Common myeloid progenitor, CD34-positive (primary cell): ENCODE measurements at places on chromosomes 5 and 9.

- peak; percentile 47 for DNase-seq
Observed at GRCh38 chr9:127979333-127980059, 1.3 kb downstream of the EEIG1 start.

DNA sequence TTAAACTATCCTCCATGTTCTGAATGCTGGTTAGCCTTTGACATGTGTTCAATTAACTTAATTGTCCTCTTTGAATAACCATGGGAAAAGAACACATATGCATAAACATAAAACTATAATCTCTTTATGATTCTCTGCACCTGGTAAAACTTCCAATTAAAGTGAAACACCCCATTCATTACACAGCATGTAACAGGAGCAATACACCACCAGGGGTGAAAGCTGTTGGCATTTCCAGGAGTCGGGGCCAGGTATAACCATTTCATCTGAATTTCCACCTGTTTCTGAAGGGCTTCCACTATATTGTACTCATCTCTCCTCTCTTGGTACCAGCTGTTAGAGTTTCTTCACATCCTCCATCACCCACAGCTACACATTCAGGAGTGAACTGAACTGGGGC, 303.8 kb downstream of the EDIL3 start:
- no peak for DNase-seq

- no peak for DNase-seq
Observed at GRCh38 chr5:122130152-122130551, 806 bp downstream of the ZNF474 start.

DNA sequence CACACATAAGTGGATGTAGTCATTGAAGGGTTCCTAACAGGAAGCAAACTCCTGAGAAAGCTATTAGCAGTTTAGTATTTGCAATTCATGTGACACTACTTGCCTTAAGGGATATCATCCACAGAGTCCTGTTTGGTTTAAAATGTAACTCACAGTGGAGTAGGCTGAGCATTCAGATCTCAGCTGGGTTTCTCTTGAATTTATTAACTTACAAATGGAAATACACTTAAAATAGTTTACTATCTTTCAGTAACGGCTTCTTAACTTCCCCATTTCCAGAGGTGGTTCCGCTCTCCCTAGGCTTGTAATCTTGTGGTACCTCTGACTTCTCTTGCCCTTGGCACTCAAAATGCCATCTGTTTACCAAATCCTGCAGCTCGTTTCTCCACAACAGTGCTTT, 660.7 kb upstream of the ADAMTS16 start:
- DNase-seq: no peak

GRCh38 chr9:113609562-113610318, 146.2 kb downstream of the RGS3 start:
- no peak for DNase-seq

- DNase-seq: no peak
Observed at GRCh38 chr5:137752905-137753690, 1.1 kb downstream of the HNRNPA0 start.

GRCh38 chr9:77180056-77180455, 2.7 kb downstream of the VPS13A start:
- no peak for DNase-seq

DNA sequence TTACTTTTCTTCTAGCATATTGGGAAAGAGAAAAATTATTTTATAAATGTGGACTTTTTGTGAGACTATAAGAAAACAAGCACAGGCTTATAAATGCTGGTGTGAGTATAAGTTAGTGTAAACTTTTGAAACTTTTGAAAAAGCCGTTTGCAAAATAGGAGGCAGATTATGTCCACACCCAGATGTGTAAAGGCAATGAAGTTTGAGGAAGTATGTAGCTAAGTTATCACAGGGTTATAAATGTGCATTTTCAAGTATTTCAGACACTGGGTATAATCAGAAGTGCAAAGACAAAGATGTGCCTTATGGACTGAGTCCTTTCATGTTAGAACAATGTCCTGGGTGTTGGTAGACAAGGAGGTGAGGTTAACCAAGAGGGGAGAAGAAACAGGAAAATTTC, 85.5 kb downstream of the ANXA1 start:
- DNase-seq: no peak

GRCh38 chr9:112295174-112295573, 38.2 kb downstream of the PTBP3 start:
- no peak for DNase-seq

- DNase-seq: no peak
Observed at GRCh38 chr5:1200495-1201326, 684 bp upstream of the SLC6A19 start.

- no peak for DNase-seq
Observed at GRCh38 chr9:17204611-17205152, 69.8 kb downstream of the CNTLN start.

- no peak for DNase-seq
Observed at GRCh38 chr5:98042961-98043360, 730.5 kb upstream of the RGMB start.

DNA sequence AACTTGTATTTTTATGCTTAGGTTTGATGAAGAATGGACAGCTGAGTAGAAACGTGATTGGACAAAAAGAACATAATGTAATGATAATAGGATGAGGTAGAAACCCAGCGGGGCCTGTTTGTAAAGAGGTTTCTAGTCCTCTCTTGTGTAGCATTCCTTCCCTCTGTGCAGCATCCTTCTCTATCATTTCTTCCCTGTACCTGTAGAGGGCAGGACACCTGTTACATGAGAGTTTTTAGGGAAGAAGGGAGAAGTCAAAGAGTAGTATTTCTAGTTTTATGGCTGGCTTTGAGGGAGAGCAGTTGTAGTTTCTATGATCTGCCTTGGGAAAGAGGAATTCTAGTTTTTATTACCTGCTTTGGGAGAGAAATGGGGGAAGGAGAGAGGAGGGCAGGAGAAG, 162.1 kb upstream of the FST start:
- DNase-seq: no peak

GRCh38 chr5:64954518-64954917, 185.8 kb downstream of the CWC27 start:
- no peak for DNase-seq

DNA sequence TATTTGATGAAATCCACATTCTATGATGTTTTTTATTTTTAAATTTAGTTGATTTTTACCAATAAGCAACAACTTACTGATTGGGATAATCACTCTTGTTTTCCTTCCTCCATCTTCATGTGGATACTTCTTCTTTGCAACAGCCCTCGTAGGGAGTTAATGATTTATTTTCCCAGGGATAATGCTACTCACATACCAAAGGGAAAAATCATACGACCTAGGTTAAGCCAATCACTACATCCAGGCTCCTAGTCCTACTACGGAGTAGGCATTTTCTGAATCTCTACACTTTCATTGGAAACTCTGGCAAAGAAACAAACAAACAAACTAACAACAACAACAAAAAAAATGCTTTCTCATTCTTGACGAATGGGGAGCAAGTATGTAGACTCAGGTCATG, 663.4 kb downstream of the PTPRD start:
- no peak for DNase-seq

GRCh38 chr5:75050415-75050814, 1.9 kb downstream of the GCNT4 start:
- peak; percentile 77 for DNase-seq

DNA sequence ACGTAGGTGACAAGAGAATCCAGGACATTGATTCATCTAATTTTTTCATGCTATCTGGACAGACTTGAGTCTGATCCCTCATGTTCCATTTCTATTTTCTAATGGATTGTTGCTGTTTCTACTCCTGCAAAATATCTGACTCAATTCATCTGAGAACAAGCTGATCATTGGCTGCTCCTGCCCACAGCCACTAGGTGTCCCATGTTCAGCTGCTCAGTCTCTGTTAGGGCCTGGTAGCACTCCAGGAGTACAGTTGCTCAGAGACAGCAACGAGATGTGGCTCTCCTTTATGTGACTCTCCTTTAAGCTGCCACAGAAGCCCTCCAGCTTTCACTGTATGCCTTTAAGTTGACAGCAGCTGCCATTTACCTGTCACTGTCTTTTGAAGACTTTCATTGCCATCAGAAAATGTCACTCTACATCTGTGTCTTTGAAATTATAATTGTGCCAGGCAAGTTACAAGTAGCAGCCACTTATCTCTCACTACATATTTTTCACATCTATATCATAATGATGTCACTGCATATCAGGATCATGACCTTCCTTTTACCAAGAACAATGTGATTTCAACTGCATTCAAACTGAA, 1944.2 kb upstream of the NUDT12 start:
- no peak for DNase-seq

DNA sequence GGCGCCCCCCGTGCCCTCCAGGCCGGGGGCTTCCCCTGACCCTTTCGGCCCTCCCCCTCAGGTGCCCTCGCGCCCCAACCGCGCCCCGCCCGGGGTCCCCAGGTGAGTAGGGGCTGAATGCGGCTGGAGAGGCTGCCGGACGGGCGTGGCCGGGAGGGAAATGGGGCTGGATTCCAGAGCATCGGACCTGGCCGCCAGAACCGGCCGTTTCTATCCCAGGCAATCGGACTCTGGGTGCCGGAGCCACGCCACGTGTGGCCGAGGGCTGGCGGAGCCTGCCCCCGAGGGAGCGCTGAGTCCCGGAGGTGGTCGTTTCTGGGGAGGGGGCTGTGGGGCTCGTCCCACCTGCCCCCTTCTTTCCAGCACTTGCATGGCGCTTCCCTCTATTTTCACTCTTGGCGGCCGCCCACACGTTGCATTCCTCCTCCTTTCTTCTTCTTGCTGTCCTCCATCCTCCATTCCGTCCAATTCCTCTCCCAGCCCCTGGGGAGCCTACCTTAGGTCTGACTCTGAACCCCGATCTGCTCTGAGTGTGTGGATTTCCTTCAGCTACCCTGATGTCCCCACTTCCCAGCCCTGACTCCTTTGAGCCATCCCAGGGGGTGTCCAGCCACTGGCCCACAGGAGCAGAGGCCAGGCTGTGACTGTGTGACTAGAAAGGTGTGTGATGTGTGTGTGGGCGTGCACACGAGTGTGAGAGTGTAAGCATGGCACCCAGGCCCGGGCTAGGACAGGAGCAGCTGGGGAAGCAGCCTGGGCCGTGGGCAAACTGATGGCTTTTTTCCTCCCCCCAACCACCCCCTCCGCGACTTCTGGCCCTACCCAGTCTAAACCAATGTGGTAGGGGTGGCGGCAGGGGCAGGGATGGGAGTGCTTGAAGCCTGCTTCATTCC, 24.7 kb downstream of the GOLGA2 start:
- no peak for DNase-seq
